Uterus (tissue), 4 donors: ENCODE measurements at places on chromosomes 5 and 9. TPM values are rescaled to one million over a fixed set of nuclear protein-coding genes. Genes with fewer than 3 reads are reported as not detected.

FUBP3 gene
- 65.6 TPM for total RNA-seq

LRRC19 gene
- total RNA-seq, result not detected

SNAPC4 gene
- 4.7 TPM for total RNA-seq

INSL4 gene
- total RNA-seq, result not detected

LCN6 gene
- 145 TPM for total RNA-seq

WDR38 gene
- 0.79 TPM for total RNA-seq

SLC45A2 gene
- total RNA-seq, result 0.58 TPM

GLRA1 gene
- total RNA-seq, result not detected

TNC gene
- 242 TPM for total RNA-seq

CCDC192 gene
- total RNA-seq, result 1.3 TPM

TMC1 gene
- under 0.01 TPM for total RNA-seq

- no peak for DNase-seq
Observed at GRCh38 chr9:12094046-12094445, 599.1 kb upstream of the TYRP1 start.

GRCh38 chr5:932628-933250 lies 40.1 kb downstream of the TRIP13 start:
- DNase-seq, result peak; percentile 14

DNA sequence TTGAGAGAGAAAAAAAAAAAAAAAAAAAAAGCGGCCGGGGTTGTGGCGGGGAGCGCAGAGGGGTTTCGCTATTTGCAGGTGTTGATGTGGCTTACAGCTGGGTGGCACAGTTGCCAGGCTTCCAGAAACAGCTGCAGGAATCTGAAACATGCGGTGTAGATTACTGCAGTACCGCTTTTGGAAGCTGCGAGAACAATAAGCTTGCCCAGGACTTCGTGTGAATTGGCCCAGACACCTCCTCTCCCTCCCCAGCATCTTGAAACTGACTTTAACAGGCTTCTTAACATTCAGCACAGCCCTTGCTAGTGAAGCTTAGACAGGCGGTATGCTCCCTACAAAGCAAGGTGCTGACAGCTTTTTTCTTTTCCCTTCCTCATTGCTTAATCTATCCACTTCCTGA lies 104.0 kb downstream of the ATP10B start:
- DNase-seq, result no peak

GRCh38 chr5:98163796-98164493 lies 609.5 kb upstream of the RGMB start:
- DNase-seq, result no peak

DNA sequence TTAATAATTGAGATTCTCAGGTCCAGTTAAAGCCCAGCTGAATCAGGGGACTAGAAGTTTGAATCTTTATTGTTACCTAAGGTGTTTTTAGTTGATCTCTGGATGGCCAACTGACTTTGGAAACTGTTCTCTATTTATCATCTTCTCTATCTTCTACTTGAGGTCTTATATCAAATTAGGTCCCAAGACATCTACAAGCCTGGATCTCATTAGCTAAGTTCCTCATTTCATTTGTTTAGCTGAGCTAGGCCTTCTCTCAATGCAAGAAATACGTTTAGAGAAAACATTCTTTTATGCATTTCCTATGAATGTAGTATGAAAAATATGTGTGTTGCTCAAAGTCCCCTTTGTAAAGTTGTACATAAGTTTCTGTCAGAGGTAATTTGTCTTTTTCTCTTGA lies 196.6 kb downstream of the PTTG1 start:
- DNase-seq, result no peak

DNA sequence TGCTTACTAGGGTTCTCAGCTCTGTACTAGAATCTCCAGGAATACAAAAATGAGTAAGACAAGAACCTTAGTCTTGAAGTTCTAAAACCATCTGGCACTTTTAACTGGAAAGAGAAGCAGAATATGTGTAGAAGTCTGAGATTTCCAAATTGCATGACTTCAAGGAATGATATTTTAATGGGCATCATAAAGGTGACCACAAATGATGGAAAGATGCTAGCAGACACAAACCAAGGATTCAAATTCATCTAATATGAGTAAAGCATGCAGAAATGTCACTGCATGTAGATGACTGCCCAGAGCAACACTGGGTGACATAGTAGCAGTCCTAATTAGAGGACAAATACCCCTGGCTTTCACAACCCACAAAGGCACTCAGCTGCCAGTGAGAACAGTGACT lies 117.2 kb downstream of the RPS23 start:
- no peak for DNase-seq

DNA sequence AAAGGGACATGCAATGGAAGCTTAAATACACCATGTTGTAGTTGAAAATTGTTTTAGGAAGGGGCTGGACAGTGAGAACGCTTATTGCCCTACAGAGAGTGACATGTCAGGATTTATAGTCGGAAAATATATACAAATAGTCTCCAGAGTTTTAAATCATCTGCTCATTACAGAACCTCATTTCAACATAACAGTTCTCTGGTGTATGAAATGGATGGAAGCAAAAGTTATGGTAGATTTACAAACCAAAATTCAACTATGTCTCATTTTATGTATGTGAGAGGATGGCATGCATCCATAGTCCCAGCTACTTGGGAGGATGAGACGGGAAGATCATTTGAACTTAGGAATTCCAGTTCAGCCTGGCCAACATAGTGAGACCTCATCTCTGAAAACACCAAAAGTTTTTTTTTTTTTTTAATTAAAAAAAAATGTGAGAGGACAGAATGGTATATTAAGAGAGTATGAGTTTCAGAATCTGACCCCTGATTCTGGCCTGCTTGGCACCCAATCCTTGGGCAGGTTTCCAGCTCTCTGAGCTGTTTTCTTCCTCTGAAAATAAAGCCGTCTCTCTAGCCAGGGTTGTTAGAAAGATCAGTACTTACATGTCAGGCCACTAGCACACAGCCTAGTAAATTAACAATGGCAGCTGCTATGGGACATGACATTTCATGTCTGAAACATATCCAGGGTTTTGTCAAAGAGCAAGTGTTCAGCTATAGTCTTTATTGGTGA lies 40.1 kb downstream of the IQGAP2 start:
- DNase-seq, result no peak

DNA sequence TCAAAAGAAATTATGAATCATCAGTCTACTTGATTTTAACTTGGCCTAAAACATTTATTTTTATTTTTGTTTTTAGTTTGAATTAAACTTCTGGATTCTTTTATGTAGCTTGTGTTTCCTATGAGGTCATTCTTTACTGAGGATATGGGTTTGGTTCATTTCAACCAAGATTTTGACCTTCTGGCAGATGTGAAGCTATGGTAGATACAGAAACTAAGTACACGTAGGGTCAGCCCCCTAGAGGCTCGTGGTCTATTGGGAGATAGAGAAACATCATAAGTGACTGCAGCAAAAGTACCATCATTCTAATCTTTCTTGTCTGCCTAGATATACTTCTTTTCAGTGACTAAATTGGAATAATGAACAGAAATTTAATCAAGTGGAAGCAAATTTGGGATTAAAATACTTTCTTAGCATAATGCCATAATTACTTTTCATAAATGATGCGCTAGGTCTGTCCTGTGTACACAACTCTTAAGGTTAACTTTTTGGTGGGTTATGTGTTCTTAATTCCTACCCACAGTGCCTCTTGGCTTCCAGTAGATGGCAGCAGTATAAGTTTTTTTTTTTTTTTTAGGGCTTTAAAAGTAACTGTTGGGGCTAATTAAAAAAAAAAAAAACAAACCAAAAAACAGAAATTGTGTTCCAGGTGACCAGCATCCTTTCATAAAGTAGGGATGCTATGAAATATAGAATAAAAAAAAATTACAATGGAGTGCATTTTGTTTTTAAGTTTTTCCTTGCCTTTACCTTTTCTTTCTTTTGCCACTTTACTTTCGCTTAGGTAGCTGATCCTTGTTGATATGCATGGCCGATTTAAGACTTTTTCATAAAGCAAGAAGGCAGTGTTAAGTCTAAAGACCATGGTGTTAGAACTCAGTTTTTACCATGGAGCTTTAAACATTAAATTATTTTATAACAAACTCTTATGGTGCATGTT lies 49.9 kb downstream of the LRRTM2 start:
- no peak for DNase-seq

- DNase-seq, result no peak
Observed at GRCh38 chr5:167050568-167051401, 1240.7 kb upstream of the WWC1 start.

- DNase-seq, result no peak
Observed at GRCh38 chr5:127634007-127634406, 14.9 kb upstream of the CTXN3 start.

- DNase-seq, result peak; percentile 86
Observed at GRCh38 chr5:78984439-78985115, 533 bp downstream of the ARSB start.

DNA sequence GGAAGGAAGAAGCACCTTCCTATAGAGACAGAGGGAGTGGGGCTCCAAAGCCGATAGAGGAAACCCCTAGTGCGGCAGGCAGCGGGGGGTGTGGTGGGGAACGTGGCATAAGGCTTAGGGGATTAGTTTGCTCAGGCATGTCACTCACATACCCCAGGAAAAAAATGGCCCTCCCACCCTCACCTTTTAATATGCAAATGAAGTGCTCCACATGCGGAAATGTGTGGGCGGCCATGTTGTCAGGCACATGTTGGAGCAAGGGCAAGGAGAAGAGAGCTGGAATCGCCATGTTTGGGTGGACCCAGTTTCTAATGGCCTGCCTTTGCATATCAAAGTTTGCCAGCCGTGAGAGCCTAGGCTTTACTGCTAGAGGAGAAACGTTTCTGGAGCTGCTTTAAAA lies 758.8 kb downstream of the NR2F1-AS1 start:
- DNase-seq, result no peak

DNA sequence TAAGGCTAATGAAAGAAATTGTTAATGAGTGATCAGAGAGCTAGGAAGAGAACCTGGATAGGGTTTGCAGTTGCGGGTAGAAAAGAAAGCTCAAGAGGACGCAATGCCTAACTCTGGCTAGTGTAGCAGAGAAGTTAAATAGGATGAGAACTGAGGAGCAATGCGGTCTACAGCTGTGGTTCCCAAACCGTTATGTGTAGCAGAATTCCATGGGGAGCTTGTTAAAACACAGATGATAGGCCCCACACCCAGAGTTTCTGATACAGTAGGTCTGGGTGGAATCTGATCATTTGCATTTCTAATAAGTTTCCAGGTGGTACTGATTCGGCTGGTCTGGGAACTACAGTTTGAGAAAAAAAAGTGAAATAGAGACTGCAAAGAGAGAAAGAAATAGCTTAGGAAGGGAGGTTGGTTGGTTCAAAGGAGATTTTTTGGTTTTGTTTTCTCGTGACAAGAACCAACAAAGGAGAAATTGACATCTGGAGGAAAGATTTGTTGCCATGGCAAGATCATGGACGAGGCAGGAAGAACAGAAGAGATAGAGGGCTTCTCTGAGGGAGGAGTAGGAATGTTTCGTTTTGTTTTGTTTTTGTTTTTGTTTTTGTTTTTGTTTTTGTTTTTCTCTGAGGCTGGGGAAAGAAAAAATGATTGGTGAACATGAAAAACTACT lies 276.1 kb downstream of the ARRDC3 start:
- no peak for DNase-seq

GRCh38 chr9:28163619-28164018 lies 590.3 kb upstream of the C9orf72 start:
- DNase-seq, result no peak

DNA sequence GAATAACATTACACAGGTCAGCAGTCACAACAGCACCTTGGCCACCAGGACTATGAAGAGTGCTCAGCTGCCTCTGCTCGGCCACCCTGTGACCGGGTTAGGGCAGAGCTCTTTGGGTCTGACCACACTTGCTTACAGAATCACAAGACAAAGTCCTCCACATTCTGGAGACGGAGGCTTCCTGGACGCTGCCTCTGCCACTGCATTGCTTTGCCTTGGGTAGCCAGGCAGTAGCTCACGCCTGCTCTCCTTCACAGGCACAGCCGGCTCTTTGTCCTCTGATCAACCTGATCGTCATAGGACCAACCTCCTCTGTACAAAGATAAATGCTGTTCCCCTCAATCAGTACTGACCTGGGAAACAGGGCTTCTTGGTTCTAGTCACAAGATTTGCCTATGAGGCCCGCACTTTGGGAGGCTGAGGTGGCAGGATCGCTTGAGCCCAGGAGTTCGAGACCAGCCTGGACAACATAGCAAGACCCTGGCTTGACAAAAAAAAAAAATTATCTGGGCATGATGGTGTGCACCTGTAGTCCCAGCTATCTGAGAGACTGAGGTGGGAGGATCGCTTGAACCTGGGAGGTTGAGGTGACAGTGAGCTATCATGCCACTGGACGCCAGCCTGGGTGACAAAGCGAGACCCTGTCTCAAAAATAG lies 128.4 kb upstream of the IER5L start:
- no peak for DNase-seq

- DNase-seq, result no peak
Observed at GRCh38 chr9:131621551-131622358, 76.4 kb downstream of the PRRT1B start.

DNA sequence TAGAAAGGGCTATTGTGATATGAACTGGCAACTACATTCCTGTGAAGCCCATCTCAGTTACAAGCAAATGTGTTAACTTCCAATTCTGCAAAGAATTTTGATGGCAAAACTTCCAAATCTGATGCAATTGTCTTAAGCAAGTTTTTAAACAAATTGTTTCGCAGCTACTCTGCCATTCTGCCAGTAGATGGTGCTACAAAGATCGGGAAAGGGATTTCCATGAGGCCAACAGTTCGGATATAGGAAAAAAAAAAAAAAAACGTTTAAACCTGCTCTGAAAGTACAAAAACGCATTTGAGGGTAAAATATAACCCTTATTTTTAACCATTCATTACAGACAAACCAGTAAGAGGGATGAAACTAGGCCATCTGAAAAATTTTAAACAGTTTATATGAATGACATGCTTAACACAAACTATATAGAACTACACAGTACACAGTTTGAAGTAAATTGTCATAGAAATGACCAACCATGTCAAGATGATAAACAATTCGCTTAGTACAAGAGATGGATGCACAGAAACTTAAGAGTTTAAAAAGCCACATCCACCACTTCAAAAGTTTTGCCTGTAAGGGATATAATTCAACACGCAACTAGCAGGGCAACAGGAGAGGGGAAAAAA lies 2.2 kb downstream of the HNRNPA0 start:
- DNase-seq, result no peak

- no peak for DNase-seq
Observed at GRCh38 chr9:96048956-96049831, 173.7 kb downstream of the ERCC6L2 start.

GRCh38 chr5:176995896-176996767 lies 10.4 kb downstream of the UIMC1 start:
- DNase-seq, result no peak

- DNase-seq, result no peak
Observed at GRCh38 chr9:21830589-21830988, 28.2 kb downstream of the MTAP start.

DNA sequence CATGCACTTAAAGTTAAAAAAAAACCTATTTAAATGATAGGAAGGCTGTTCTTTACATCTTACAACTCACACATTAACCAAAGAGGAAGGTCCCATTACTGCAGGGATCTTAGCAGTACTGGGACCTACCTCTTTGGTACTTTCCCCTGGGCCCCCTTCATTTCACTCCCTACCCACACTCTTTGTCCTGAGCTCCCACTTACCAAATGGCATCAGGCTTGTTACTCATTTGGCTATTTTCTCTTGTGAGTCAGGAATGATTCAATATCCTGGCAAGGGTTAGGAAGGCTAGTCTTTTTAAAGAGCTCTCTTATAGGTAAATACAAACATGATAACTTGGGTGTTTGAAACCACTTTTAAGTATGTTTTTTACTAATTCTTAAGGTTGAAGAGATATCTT lies 117.4 kb upstream of the ELL2 start:
- no peak for DNase-seq

- no peak for DNase-seq
Observed at GRCh38 chr9:82332774-82333152, 344.2 kb downstream of the SPATA31D1 start.

- no peak for DNase-seq
Observed at GRCh38 chr5:83589786-83590185, 118.2 kb downstream of the VCAN start.
